Effector CD4-positive, alpha-beta T cell (primary cell): ENCODE measurements at places on chromosomes 4 and X.
A peak's percentile ranks its signal among the peaks of the same experiment; 100 is the strongest.

- no peak for DNase-seq
These were observed 120.9 kb downstream of the ANKRD50 start for GRCh38 chr4:124591637-124592036.

DNA sequence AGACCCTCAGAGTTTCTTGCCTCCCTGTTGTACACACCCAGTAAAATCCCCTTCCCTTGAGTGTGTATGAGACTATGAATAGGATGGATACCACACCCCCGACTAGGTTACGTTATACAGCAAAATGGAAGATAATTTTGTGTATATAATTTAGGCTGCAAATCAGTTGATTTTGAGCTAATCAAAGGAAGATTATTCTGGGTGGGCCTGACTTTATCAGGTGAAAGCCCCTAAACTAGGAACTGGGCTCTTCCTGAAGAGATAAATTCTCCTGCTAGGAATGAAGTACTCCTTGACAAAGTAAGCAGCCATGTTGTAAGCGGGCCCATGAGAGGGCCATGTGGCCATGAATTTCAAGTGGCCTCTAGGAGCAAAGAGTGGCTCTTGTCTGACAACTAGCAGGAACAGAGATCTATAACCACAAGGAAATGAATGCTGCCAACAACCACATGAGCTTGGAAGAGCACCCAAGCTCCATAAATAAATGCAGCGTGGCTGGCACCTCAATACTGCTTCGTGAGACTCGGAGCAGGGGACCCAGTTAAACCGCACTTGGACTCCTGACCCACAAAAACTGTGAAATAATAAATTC lies 646.4 kb downstream of the IL1RAPL1 start:
- DNase-seq: no peak

GRCh38 chr4:128241425-128241913 lies 46.1 kb downstream of the PGRMC2 start:
- no peak for DNase-seq

DNA sequence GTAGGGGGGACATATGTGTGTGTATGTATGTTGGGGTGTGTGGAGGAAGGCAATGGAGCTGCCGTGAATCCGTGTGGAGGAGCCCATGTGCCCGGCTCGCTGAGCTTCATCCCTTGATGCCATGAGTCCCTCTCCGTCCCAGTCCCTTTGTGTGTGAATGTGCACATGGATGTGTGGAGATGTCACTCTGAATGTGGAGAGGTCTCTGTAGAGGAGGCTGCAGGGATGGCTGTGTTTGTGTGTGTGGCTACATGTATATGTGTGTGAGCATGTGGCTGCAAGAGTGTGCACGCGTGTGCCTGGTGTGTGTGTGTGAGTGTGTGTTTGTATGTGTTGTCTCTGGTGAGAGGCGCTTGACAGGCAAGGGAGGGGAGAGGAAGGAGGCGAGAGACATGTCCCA lies 1.3 kb downstream of the DLG3 start:
- no peak for DNase-seq

DNA sequence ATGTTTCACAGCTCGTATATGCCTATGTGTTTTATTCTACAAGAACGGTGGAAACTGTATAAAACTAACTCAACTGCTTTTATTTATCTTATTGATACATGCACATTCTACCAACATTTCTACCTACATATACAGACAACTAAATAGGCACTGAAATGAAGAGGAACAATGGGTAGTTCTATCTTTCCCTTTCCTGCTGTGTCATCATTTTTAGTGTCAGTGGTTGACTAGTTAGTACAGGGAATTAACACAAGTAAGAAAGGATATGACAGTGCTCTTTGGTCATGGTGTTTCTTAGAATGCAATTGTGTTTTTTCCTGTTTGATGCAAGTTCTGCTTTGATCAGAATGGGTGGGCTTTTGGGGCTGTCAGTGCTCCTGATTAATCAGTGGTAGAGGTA lies 293.8 kb upstream of the CTSO start:
- no peak for DNase-seq

GRCh38 chr4:78720994-78721677 lies 55.0 kb upstream of the BMP2K start:
- no peak for DNase-seq

DNA sequence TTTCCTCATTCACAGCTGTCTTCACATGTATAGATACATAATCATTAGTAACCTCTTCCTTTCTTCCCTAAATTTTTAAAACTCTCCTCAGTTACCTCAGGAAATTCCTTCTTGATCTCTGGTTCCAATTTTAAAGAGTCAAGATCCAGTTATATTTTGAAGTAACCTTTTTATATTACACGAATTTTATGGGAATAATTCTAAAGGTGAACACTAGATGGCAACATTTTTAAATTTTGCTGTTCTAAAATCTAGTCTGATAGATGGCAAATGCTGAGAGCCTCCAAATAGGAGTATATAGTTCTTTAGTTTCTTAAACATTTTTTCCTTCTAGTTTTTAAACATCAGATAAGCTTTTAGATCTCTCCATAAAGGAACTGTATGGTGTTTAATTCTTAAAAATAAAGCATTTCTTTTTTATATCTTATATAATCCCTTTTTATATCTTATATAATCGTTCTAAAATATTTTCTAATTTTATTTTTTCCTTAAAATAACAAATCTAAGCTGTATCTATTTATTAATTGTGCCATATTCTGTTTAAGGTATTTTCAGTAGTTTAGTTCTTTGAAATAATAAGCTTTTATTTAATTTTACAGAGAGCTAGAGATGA lies 37.9 kb upstream of the PAPSS1 start:
- DNase-seq: no peak

GRCh38 chr4:54449999-54450398 lies 207.8 kb upstream of the KIT start:
- no peak for DNase-seq

GRCh38 chr4:38310446-38311043 lies 350.3 kb downstream of the PTTG2 start:
- DNase-seq: peak; percentile 51

- DNase-seq: no peak
These were observed 23.2 kb upstream of the MXD4 start for GRCh38 chr4:2284934-2285612.

- no peak for DNase-seq
These were observed 11.1 kb upstream of the SMIM14 start for GRCh38 chr4:39649639-39650265.

DNA sequence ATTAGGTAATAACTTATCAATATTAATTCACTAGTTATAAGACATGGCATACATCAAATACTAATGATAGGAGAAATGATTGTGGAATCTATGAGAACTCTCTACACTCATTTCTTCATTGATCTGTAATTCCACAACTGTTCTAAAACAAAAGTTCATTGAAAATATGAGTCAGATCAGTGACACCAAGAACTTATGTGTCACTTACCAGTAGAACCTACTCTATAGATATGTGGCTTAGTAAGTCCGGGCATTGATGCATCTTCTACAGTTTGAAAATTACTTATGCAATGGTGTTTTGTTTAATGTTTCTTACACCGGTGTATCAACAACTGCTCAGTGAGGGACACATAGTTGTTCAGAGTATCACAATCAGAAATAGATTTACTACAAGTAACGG lies 520.3 kb downstream of the ARAP2 start:
- no peak for DNase-seq
